ENCODE measurements at places on chromosomes 5 and 9.

DNA sequence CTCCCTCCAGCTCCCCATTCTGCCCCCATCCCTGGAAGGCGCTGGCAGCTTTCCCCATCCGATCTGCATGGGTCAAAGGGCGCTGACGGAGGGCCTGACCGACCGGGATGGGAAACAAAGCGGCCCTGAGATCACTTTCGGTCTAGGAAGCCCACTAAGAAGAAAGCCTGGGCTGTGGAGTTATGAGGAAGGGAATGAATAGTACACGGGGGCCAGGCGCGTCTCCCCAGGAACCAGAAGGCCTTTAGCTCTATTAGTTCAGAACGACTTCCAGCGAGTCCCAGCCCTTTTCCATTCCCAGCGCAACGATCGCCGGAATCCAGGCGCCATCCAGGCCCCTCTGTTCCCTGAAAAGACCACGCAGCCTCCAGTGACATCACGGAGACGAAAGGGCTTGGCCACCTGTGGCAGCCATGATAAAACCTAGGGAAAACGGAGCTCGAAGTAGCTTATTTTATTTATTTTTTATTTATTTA lies 70.1 kb upstream of the CCDC180 start:
- no peak for DNase-seq

GRCh38 chr5:60223342-60223741 lies 329.8 kb upstream of the PDE4D start:
- no peak for DNase-seq

GRCh38 chr5:116872986-116873385 lies 298.4 kb upstream of the SEMA6A start:
- DNase-seq: no peak

- peak; percentile 65 for DNase-seq
Observed at GRCh38 chr5:150410524-150411244, 2.0 kb downstream of the CD74 start.

- DNase-seq: no peak
Observed at GRCh38 chr5:179375236-179375685, 30.0 kb upstream of the ADAMTS2 start.

- DNase-seq: no peak
Observed at GRCh38 chr9:92612292-92612691, 57.6 kb downstream of the IPPK start.

DNA sequence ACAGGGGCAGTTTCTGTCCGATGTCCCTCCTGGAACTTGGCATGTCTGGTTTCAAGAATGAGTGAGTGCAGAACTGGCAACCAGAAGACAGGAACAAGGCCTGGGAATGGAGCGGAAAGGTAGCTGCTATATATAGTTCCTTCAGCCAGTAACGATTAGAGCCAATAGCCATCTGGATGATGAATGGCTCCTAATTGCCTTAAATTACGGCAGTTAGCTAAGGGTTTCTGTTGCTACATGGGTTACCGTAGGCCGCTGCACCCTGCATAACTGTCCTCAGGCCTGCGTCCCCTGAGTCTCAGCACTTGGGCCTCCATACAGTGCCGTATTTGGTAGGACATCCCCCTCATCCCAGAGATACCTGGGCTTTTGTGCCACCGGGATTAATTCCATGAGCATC lies 29.4 kb downstream of the WWC1 start:
- no peak for DNase-seq

GRCh38 chr5:134620634-134621033 lies 12.0 kb downstream of the SAR1B start:
- no peak for DNase-seq

DNA sequence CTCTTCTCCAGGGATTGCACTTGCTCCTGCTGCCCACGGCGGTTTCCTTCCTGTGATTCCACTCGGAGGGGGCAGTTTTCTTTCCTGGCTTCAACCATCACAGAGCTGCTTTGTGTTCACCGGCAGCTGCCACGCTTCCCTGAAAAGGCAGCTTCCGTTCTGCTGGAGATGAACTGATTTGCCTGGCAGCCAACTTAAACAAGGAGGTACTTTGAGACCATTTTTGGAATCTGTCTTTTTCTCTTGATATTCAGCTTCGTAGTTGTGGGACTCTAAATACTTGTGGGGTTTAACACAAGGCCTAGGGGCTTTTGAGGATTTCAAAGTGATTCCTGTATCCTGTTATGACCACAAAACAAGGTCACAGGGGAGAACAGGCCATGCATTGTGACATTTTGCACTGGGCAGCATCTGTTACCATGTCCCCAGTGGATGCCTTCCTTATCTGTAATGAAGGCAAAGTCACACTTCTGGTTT lies 192.0 kb downstream of the MTRR start:
- no peak for DNase-seq

DNA sequence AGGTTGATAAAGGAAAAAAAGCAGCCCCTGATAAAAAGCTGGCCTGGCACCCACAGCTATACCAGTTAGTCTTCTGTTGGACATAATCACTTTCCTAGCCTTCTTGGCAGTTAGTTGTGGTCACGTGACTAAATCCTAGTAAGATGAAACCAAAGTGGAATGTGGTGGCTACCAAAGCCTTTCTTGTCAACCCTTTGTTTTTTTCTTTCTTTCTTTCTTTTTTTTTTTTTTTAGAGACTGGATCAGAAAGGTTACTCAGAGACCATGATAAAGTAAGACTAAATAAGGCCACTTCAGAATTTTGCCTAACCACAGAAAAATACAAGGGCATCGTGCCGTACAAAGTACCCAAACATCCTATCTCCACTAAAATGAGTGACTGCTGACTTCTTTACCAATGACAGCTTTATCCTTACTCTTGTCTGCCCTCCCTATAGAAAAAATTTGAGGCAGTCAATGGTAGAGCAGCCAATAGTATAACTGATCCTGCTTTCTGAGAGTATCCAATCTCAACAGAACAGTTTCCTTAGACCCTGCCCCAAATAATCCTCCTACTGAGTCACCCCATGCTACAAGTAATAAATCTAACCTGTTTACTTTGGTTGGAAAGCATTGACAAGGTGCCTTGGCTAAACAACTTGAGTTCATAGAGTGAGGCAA lies 14.2 kb upstream of the KIF27 start:
- no peak for DNase-seq

DNA sequence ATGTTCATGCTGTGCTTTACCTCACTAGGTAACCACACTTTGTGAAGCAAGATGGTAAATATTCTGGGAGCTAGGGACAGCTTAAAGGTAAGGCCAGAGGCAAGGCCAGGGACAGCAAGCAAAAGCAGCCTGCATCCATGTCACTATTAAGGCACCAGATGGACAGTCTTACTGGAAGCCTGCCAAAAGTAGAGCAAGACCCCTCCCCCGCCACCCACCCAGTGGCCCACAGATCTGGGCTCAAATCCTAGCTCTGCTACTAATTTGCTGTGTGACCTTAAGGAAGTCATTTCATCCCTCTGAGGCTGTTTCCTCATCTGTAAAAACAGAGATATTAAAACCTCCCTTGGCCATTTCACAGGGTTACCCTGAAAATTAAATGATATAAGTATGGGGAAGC lies 13.2 kb upstream of the ERMP1 start:
- DNase-seq: no peak

- DNase-seq: peak; percentile 26
Observed at GRCh38 chr9:137369061-137369787, 53.7 kb downstream of the EXD3 start.

- no peak for DNase-seq
Observed at GRCh38 chr9:88706193-88707113, 171.5 kb downstream of the NXNL2 start.

- DNase-seq: no peak
Observed at GRCh38 chr5:51810592-51810991, 427.3 kb downstream of the ISL1 start.

DNA sequence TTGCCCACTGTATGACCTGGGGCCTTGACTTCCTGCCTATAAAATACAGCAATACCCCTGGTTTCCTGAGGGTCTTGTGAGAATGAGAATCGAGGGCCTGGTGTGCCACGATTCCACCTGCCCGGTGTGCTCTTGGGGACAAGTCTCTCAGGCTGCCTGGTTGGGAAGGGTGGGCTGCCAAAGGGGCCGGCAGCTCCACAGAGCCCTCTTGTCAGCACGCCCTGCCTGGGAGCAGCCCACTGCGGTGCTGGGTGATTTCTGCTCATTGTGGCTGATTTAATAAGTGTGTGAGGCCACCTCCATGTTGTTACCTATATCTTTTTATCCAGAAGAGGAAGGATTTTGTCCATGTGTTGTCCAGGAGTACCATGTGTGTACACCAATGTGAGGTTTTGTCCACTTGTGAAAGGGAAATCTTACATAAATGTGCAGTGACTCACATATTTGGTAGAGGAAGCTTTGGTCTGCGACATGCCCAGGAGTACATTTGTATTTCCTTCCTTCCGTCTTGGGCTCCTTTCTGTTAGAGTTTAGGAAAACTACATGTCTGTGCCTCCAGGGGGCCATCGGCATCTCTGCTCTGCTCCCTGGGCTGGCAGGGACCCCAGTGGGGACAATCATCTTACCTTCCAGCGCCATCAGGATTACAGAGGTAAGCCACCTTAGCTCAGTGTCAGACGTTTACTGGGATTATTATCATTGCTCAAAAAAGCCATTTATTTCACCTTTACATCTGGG lies 108.6 kb downstream of the PHF2 start:
- no peak for DNase-seq

DNA sequence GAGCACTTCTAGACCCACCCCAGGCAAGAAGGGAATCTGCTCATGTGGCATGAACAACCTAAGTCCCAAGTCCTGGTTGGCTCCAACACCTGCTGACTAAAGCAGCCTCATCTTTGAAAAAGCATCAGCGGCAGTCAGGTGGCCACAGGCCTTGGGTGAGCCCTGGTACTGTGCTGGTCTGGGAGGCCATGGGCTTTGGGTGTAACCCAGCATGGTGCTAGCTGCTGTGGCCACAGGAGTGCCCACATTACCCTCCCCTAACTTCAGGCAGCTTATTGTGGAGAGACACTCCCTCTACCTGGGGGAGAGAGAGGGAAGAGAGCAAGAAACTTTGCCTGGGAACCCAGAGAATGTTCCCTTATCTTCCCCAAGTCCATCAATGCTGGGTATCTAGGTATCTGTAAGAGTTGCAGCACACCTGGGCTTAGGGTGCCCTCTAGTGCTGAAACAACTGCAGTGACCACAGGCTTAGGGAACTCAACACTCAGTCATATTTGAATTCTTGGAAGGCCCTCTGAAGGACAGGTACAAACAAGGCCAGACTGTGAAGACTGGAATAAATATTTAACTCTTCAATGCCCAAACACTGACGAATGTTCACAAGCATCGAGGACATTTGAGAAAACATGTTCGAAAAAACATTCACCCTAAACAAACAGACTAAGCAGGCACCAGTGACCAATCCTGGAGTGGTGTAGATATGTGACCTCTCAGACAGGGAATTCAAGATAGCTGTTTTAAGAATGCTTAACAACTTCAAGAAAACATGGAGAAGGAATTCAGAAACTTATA lies 69.9 kb upstream of the OR2K2 start:
- peak; percentile 64 for DNase-seq

GRCh38 chr9:32698706-32699277 lies 63.3 kb upstream of the TAF1L start:
- DNase-seq: no peak

- peak; percentile 92 for DNase-seq
Observed at GRCh38 chr9:127390563-127390962, 6.4 kb upstream of the SLC2A8 start.

DNA sequence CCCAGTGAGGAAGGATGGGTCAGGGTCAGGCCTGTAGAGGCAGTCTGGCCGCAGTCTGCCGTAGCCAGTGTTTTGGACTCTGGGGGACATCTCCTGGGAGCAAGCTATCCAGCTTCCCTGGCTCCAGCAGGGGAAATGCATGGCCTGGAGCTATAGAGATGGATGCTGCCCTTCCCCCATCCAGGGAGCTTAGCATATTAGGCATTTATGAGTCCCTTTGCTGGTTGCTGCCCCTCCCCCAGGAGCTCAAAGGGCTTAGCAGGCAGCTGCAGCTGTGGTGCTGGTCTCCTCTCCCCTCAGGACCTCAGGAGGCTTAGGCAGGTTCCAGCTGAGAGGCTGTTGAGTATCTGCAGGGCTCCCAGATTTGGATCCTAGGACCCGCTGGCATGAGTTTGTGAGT lies 1158.7 kb downstream of the DTWD2 start:
- DNase-seq: no peak

- peak; percentile 49 for DNase-seq
Observed at GRCh38 chr9:93003552-93004407, 54.7 kb upstream of the SUSD3 start.

- peak; percentile 54 for DNase-seq
Observed at GRCh38 chr9:109969011-109969410, 189.0 kb downstream of the PALM2AKAP2 start.

GRCh38 chr9:127919253-127919815 lies 2.5 kb upstream of the ST6GALNAC4 start:
- peak; percentile 61 for DNase-seq

- DNase-seq: no peak
Observed at GRCh38 chr9:70553707-70554673, 139.5 kb upstream of the KLF9 start.

DNA sequence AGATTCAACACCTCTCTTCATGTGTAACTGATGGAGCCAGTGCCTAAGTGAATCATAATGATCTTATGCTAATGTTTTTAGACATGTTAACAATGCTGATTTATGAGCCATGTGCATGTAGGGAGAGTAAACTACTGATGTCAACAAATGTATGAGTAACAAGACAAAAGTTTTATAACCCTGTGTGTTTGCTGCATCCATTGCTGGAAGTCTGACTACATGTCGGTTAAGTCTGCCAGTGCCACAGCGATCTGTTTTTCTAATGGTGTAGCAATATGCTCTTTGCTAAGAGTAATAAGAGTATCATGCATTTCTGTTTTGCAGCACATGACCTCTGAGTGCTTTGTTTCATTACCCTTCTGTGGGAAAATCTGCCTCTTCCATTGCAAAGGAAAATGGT lies 26.4 kb upstream of the TMOD1 start:
- no peak for DNase-seq

DNA sequence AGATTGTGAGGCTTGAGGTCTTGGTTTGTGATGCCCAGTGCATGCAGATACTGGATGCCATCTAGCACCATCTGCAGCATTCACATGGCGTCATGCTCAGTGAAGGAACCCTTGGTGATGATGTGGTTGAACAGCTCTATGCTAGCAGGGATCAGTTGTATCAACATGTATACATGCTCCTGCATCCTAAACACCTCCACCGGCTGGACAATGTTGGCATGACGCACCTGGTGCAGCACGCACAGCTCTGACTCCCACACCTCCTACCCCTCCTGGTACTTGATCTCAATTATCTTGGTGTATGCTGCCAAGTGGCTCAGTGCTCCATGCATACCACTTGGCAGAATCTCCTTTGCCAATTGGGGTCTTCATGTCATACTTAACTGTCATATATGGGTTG lies 49.1 kb downstream of the MTREX start:
- DNase-seq: no peak

DNA sequence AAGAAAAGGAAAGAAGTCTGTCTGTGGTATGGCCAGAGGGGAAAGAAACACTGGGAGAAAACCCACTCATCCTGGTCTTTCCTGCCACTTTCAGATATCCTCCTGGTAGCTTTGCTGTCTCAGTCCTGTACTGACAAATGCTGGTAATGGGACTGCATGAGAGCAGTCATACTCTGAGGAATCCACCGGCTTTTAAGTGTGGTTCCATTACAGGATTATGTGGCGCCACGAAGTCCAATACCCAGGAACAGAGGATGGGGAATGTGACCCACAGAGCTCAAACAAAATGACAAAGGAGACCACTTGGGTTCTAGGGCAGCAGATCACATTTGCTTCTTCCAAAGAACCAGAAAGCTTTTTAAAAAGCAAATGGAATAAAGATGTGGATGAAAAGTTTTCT lies 26.3 kb upstream of the FBP1 start:
- DNase-seq: no peak

GRCh38 chr5:62299101-62299500 lies 6.9 kb upstream of the KIF2A start:
- DNase-seq: no peak

- DNase-seq: no peak
Observed at GRCh38 chr5:128494516-128494915, 43.5 kb downstream of the FBN2 start.

GRCh38 chr9:37971691-37972090 lies 67.8 kb upstream of the SLC25A51 start:
- no peak for DNase-seq

Data from Caco-2 (cell line).